ENCODE measurements at places on chromosomes 12 and 14. TPM values are rescaled to one million over a fixed set of nuclear protein-coding genes. Genes with fewer than 3 reads are reported as not detected.

Gene NANOG
- total RNA-seq: 0.55 TPM

GRCh38 chr14:77593501-77593961 lies 22.9 kb downstream of the SPTLC2 start:
- no peak for DNase-seq

Gene DBX2
- total RNA-seq: not detected

DNA sequence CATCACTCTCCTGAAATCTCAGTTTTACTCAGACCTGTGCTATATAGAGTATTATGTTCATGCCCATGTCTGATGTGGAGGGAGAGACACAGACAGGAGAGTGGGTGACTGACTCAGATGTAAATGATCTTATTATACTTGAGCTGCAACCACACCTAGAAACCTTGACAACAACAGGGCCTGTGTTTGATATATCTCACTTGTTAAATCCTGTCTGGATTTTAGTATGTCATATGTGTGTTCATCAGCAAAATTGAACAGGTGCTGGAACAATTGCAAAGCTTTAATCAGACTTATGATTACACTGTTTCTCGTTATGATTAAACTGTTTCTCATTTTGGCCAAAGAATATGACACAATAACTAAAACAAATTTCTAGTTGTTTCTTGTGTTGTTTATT lies 37.7 kb downstream of the DIP2B start:
- no peak for DNase-seq

Gene GPRC5D
- total RNA-seq: not detected

- no peak for DNase-seq
Measured at GRCh38 chr12:20184514-20184913, 183.8 kb upstream of the PDE3A start.

DNA sequence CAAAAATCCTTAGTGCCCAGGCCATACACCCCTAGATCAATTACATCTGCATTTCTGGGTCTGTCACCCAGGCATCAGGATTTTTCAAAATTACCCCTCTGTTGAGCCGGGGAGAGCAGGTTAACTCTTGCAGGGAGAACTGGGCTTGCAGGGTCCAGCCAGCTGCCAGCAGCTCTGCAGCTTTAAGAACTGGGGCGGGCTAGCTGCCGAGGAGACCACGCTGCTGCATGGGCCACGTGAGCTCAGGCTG lies at the start of gene DGLUCY:
DGLUCY (plus strand) TSS at position 245 of the 250 bp plus-strand sequence. CDS start 46,222 bp downstream, outside the sequence.
- peak; percentile 76 for DNase-seq

Gene GALNT16
- total RNA-seq: 0.36 TPM

Gene TGFB3
- total RNA-seq: 17.0 TPM

- DNase-seq: no peak
Measured at GRCh38 chr12:132491138-132491663, 1.2 kb downstream of the FBRSL1 start.

- DNase-seq: no peak
Measured at GRCh38 chr14:20680843-20681347, 3.5 kb upstream of the RNASE4 start.

- DNase-seq: no peak
Measured at GRCh38 chr14:38994731-38995130, 108.3 kb downstream of the SEC23A start.

Gene MYF6
- not detected for total RNA-seq

- no peak for DNase-seq
Measured at GRCh38 chr12:53391724-53392123, 11.7 kb downstream of the SP1 start.

Gene SPX
- total RNA-seq: 0.23 TPM
